Epithelial cell of prostate (primary cell): ENCODE measurements at places on chromosomes 16 and 17.

- DNase-seq: no peak
Measured at GRCh38 chr17:74770498-74771318, 5.4 kb downstream of the NAT9 start.

DNA sequence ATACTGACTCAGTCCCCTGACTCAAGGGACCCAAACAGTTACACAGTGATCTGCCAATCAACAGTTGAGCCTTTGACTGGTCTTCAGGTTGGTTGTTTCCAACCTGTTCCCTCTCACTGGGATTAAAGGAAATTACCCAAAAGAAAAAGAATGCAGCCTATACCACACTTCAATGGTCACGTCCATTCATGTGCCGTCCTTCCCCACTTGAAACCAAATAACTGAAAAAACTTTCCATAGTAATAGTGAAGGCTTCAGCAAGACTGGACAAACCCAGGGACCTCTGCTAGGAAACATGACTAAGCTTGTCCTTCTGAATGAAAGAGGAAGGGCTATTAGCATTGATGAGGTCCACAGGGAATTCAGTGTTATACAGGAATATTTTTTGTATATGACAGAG is 30.6 kb downstream of the MRPS23 start:
- no peak for DNase-seq

- DNase-seq: no peak
Measured at GRCh38 chr16:58488531-58488930, 11.4 kb upstream of the NDRG4 start.

DNA sequence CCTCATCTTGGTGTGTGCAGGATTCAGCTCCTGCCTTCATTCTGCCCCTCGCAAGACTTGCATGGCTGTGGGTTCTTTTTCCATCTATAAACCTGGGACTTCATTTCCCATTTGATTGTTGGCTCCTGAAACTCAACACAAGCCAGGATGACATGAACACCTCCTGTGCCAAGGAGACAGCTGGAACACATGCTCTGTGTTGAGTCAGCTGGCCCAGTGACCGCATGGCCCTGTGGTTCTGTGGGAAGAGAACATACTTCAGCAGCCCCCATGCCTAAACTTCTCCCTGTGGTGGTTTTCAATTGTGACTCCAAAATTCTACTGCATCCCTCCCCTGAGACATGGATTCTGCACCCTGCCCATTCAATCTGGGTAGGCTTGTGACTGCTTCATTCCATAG is 57.9 kb upstream of the FOXF1 start:
- no peak for DNase-seq

GRCh38 chr17:18253187-18253884 is 5.2 kb downstream of the FLII start:
- DNase-seq: no peak

DNA sequence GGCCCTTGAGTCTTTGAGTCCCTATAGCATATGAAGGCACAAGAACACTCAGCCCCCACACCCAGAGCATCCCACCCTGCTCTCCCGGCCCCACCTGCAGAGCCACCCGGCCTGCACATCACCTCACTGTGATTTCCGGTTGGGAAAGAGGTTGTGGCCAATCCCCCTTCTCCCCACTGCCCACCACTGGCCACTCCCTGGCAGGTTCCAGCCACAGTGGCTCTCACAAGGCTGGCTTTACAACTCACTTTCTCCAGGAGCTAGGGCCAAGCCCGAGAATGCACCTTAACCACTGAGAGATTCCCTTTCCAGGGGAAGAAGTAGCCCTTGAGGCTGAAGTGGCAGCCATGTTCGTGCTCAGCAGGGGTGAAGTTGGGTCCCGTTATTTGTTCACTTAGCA is 123.9 kb downstream of the C16orf78 start:
- no peak for DNase-seq

GRCh38 chr17:61579961-61580360 is 11.1 kb downstream of the NACA2 start:
- DNase-seq: no peak
